ENCODE measurements at places on chromosomes 1 and 21.

GRCh38 chr1:55631509-55631908 lies 416.3 kb upstream of the USP24 start:
- H3K4me3 ChIP-seq: no peak overlapping the region
- peaks cover 5% of the 10 kb centered on the region for H3K4me1 ChIP-seq
- no peak for DNase-seq
- no peak overlapping the region for H3K27ac ChIP-seq

DNA sequence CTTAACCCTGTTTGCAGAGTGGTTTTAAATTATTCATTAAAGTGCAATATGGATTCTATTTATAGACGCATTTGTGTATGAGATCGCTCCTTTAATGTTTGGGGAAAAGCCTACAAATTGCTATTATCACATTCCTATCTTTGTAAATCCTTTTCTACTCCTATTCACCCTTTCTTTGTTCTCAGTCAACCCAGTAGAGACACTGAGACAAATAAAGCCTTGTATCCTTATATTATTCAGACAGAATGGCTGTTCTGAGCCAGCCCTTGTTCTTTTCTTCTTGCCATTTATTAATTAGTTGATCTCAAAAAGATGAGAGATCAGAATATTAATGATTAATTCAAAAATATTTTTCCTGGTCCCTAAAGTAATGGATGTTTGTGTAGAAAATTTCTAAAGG lies 8.4 kb downstream of the PCBP3 start:
- no peaks in the 10 kb centered on the region for H3K4me1 ChIP-seq
- no peak overlapping the region for H3K27ac ChIP-seq
- no peak overlapping the region for H3K4me3 ChIP-seq
- H3K27me3 ChIP-seq: no peaks in the 10 kb centered on the region
- no peaks in the 10 kb centered on the region for H3K36me3 ChIP-seq
- no peak for DNase-seq

GRCh38 chr1:230919207-230919606 lies 50.9 kb upstream of the C1orf198 start:
- no peaks in the 10 kb centered on the region for H3K27me3 ChIP-seq
- no peak overlapping the region for H3K4me3 ChIP-seq
- peaks cover 3% of the 10 kb centered on the region for H3K36me3 ChIP-seq
- no peak for DNase-seq
- no peaks in the 10 kb centered on the region for H3K4me1 ChIP-seq

DNA sequence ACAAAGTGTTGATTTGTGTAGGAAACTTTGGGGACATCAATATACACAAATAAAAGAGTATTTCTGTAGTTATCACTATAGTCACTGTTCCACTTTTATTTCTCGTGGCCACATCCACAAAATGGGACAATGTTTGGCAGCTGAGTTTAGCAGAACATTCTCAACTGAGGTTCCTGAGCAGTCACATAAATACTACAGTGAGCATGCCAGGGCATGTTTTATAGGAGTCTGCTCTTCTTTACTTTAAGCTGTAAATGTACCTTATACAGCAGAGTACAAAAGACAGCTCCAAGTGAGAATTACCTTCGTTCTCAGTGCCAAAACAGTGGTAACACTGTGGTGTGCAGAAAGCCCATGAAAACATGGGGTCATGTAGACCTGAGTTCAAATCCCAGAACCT lies 5.0 kb downstream of the BTG3 start:
- no peak overlapping the region for H3K4me3 ChIP-seq
- H3K36me3 ChIP-seq: peaks cover 6% of the 10 kb centered on the region
- no peak for DNase-seq
- no peak overlapping the region for H3K27ac ChIP-seq
